ENCODE measurements at places on chromosomes 3 and 15.

- DNase-seq, result no peak
Measured at GRCh38 chr3:60504827-60505457, 746.3 kb downstream of the FHIT start.

DNA sequence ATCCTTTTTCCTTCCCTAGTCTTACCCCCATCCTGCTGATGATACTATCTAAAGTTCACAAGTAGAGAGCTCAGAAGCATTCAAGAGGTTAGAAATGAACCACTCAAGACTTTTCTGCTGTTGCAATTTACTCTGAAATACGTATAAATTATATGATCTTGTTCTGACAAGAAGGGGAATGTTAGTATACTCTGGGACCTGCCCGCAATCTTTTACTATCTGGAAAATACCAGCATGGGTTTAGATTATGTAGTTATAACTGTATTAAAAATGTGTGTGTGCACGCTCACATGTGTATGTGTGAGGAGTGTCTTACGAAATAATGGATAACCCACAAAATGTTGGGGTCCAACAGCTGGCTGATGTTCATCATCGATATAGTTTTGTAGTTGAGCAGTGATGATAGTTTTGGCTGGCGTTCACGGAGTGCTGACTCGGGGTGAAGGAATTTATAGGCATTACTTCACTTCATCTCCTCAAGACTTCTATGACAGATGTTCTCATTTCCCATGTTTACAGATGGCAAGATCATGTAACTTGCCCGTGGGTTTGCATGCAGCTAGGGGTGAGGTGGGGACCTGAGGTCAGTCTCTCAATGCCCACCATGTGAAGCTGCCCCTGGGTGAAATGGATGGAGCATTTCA, 297.5 kb upstream of the LYSMD4 start:
- DNase-seq, result no peak

GRCh38 chr3:197545571-197545970, 10.2 kb downstream of the BDH1 start:
- no peak for DNase-seq

- no peak for DNase-seq
Measured at GRCh38 chr3:64895991-64896895, 208.4 kb upstream of the ADAMTS9 start.

- peak; percentile 47 for DNase-seq
Measured at GRCh38 chr15:100932676-100933348, 13.7 kb downstream of the LRRK1 start.

GRCh38 chr3:156209631-156210335, 89.4 kb downstream of the KCNAB1 start:
- no peak for DNase-seq

GRCh38 chr3:69063636-69064035, 11.5 kb upstream of the TMF1 start:
- DNase-seq, result no peak

DNA sequence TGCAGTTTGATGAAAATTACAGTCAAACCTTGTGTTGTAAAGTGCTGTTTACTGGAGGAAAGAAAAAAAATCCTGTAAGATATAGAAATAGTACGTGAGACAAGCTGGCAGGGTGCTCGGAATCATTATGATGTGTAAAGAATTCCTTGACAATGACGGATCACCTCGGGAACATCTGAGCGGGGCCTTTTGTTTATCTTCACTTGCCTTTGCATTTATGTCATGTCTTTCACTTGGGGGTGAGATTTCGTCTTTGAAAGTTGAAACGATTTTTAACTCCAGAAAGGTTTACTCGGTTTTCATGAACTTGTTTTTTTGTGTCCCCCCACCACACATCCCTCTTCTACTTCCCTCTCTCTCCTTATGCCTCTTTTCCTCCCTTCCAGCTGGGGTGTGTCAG, 128.3 kb upstream of the VEPH1 start:
- no peak for DNase-seq

- DNase-seq, result no peak
Measured at GRCh38 chr3:183868796-183869195, 15.9 kb downstream of the PARL start.

GRCh38 chr3:141430316-141430715, 56.5 kb upstream of the RASA2 start:
- DNase-seq, result no peak

- DNase-seq, result no peak
Measured at GRCh38 chr15:72179950-72180581, 17.5 kb downstream of the GRAMD2A start.

DNA sequence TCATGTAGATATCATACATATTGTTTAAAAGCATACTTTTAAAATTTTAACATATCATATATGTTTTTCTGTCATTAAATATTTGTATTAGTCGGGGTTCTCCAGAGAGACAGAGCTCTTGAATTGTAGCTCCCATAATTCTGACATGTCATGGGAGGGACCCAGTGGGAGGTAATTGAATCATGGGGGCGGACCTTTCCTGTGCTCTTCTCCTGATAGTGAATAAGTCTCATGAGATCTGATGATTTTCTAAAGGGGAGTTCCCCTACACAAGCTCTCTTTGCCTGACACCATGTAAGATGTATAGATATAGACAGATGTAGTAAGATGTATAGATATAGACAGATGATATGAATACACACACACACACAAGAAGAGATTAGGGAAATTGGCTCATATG, 161.2 kb upstream of the ABI3BP start:
- no peak for DNase-seq

DNA sequence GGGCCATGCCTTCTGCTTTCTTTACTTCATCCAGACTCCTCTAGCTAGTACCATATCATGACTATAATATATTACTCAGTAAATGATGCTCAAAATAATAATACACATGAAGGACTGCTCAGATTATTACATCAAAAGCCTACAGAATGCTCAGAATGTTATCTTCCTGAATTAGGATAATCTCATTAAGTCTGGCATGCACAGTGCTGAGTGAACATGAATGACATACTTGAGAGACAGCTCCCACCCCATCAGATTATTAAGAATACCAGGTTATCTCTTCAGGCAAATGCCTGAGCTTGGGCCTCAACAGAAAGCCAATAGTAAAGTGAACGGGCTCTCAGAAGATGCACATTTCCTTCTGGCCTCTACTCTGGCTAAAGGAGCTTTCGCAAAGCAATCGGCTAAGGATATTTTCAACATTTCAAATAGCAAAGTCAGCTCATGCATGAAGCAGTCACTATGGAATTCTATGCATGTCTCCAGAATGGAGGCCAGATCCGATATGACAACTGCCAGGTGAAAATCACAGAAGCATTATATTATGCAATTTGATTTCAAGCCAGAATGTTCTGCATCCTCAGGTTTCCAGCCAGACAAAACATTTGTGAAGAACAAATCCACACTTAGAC, 122.6 kb downstream of the KCNMB2 start:
- DNase-seq, result no peak

DNA sequence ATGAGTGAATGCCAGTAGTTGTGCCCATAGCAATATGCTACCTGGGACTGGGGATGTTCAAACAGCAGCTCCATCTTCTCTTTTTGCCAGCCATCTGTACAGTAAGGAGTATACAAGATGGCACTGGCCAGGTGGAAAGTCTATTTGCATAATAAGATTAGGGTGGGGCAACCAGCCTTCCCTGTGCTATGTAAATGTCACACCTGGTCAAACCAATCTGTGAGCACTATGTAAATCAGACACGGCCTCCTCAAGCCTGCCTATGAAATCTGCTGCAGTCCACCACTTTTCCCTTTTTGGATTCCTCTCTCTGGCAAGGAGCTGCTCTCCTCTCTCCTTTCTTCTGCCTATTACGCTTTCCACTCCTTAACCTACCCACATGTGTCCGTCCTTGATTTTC, 53.0 kb downstream of the C3orf80 start:
- DNase-seq, result no peak

DNA sequence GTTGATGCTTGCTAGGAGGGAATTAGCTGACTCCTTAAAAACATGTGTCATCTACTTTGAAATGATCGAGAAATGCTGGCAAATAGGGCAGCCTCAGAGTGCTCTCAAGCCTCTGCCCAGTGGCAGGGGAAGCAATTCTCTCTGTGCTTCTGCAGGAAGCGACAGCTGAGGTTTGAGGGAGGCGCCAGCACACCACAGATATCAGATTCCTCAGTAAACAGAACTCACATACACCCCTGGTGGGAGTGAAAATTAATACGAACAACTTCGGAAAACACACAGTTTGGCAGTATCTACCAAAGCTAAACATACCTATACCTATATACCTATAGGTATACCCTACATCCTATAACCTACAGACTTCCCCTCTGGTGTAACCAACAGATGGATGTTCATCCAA, 61.3 kb downstream of the NSMCE3 start:
- no peak for DNase-seq

DNA sequence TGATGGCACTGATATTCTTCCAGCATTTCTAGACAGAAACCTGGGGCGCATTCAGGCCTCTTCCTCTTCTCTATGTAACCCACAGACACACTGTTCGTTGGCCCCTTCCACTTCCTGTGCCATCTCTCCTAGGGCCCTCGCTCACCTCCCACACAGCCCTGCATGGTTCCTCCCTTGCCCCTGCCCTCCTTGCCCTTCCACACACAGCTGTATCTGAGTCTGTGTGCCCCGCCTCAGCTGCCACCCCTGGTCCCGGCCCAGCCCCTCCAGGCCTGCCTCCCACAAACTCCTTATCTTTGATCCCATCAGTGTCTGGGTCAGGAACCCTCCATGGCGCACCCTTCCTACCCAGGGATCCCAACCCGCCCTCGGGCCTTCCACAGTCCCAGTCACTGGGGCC, 37.9 kb downstream of the RAB6B start:
- no peak for DNase-seq

DNA sequence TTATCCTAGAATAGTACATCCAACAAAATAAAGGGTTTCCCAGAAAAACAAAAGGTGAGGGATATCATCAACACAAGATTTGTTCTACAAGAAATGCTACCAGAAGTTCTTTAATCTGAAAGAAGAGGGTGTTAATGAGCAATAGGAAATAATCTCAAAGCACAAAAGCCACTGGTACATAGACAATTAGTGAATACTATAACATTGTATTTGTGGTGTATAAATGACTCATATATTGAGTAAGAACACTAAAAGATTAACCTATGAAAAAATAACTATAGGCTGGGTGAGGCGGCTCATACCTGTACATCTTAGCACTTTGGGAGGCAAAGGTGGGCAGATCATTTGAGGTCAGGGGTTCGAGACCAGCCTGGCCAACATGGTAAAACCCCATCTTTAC, 210.2 kb upstream of the SLITRK3 start:
- no peak for DNase-seq

DNA sequence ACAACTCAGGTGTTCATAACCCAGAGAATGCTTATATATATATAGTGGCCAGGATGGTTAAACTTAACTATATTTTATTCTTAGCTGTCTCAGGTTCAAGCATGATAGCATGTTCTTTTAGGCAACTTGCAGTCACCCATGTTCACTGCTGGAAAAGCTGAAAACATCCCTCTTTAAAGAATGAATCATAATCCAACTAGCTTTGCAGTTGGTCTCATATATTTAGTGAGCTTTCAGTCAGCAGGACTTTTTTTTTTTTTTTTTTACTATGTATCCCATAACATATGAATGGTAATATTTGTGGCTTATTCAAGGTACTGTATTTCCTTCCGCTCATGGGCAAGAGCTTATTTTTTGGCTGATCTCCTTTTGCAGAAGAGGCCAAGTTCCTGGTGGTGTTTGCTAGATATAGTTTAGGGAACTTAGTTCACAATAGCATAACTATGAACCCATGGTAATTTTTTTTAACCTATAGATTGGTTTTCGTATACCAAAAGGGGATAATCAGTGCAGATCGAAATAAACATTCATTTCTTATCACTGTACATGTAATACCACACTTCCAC, 77.6 kb downstream of the CMSS1 start:
- DNase-seq, result no peak

DNA sequence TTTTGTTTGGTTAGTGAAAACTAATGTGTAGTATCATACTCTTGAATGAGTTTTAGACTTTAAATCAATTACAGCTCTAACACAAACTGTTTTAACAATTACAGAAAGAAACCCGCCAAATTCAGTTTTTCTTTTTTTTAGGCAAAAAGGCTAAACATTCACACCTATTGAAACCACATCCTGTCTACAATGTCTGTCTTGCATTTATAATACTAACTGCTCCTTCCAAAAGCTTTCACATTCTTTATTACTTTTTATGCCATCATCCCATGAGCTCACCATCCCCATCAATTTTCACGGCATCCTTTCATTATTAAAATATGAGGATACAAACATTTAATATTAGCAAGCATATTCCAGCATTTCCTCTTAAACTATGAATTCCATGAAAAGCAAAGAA, 593.3 kb downstream of the FOXP1 start:
- no peak for DNase-seq

- peak; percentile 26 for DNase-seq
Measured at GRCh38 chr3:162134571-162134970, 638.0 kb downstream of the OTOL1 start.

DNA sequence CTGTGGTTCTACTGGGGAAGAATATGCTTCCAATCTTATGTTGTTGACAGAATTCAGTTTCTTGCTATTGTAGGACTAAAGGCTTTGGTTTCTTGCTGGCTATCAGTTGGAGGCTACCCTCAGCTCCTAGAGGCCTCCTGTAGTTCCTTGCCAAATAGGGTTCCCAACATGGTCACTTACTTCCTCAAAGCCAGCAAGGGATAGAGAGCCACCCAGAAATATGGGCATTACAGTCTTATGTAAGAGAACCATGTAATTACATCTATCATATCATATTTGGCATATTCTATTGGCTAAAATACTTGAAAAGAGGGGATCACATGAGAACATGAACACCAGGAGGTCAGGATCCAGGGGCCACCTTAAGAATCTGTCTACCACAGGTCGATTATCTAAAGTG, 6.2 kb upstream of the COX17 start:
- no peak for DNase-seq

- DNase-seq, result no peak
Measured at GRCh38 chr3:49492969-49493368, 22.9 kb downstream of the DAG1 start.

GRCh38 chr15:69475769-69476358, 23.2 kb downstream of the RPLP1 start:
- DNase-seq, result peak; percentile 82

DNA sequence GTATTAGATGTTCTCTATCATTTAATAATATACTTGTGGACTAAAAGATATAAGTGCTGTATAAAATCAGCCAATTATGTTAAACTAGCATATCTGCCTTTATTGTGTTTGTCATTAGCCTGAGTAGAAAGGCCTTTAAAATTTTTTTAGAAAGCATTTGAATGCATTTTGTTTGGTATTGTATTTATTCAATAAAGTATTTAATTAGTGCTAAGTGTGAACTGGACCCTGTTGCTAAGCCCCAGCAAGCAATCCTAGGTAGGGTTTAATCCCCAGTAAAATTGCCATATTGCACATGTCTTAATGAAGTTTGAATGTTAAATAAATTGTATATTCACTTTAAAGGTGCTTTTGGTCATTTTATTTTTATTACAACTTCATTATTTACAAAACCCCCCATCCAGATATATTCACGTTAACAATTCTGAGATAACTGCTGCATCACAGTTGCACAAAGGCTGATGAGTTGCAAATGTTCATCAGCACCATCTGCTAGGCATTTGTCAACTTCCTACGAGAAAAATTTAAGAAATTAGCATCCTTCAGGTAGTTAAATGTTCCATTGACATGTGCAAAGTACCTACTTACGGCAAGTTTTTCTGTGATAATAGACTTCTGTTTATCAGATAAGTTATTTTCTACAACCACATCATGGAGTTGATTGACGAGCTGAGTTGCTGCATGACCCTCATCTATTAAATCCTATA, 6.3 kb downstream of the EIF4A2 start:
- DNase-seq, result no peak

GRCh38 chr3:61715886-61716527, 154.6 kb downstream of the PTPRG start:
- no peak for DNase-seq
